Stimulated activated CD4-positive, alpha-beta T cell treated with anti-CD3 and anti-CD28 coated beads, Interleukin-12 subunit alpha, Interleukin-12 subunit beta, amount 100 ng/mL, for 24 hours (primary cell): ENCODE measurements at places on chromosomes 3 and 15.

DNA sequence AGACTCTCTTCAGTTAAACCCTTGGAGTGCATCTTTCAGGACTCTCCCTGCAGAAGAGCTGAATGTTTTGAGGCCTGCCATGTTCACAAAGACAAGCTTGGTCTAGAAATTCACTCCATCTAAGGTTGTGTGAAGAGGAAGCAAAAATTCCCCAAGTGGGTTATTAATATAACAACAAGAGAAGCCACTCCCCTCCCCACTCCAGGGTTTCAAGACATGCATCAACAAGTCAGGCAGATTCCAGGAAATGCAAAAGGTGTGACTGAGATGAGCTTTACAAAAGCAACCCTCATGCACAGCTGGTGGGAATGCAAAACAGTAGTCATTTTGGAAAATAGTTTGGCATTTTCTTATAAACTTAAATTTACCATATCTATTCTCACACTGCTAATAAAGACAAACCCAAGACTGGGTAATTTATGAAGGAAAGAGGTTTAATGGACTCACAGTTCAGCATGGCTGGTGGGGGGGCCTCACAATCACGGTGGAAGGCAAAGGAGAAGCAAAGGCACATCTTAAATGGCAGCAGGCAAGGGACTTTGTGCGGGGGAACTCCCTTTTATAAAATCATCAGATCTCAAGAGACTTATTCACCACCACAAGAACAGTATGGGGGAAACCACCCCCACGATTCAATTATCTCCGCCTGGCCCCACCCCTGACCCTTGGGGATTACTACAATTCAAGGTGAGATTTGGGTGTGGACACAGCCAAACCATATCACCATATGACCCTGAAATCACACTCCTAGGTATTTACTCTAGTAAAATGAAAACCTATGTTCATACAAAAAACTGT lies 31.3 kb downstream of the TARS3 start:
- no peak for DNase-seq

- no peak for DNase-seq
Observed at GRCh38 chr3:187291001-187291511, 481 bp downstream of the MASP1 start.

- no peak for DNase-seq
Observed at GRCh38 chr15:34802803-34803750, 7.7 kb upstream of the ACTC1 start.

DNA sequence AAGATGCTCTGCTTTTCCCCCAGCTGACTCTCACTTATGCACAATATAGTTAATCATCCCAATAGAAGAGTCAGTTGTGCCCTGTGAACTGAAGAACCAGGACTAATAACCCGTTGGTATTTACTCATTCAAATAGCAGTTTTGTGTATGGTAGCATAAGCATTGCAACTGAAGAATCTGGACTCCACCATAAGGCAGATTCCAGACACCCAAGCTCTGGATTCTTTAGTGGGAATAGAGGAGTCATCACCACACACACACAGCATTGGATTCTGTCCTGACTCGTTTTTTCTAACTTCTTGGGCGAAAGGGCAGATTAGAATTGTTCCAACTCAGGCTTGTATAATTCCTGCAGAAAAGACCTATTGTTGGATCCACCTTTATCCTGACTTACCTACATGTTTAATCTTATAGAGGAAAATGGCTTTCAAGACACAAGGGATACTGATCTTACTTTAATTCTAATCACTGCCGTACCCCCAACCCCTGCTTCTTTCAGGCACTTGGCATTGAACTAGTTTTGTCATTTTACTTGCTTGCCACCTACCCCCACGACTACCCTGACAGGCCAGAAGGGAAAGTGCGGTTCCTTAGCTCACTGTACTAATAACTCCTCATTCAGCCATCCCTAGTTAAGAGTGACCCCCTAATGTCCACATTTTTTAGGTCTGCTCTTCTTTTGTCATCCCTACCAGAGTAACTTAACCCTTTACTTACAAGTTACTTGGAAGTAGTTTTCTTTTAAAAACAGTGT lies 42.3 kb downstream of the NKIRAS1 start:
- no peak for DNase-seq
